ENCODE measurements at places on chromosomes 16 and 17.
A peak's percentile ranks its signal among the peaks of the same experiment; 100 is the strongest.

- ATAC-seq = no peak
These were observed 263.9 kb upstream of the TBX2 start for GRCh38 chr17:61135782-61136181.

- ATAC-seq = no peak
These were observed 117.7 kb downstream of the CHD9 start for GRCh38 chr16:53172517-53172916.

GRCh38 chr16:73145166-73145880 is 97.4 kb upstream of the ZFHX3 start:
- ATAC-seq = no peak

- ATAC-seq = no peak
These were observed 1.6 kb downstream of the HSD11B2 start for GRCh38 chr16:67432506-67432890.

- no peak for ATAC-seq
These were observed 25.7 kb upstream of the ENDOV start for GRCh38 chr17:80389011-80389995.

DNA sequence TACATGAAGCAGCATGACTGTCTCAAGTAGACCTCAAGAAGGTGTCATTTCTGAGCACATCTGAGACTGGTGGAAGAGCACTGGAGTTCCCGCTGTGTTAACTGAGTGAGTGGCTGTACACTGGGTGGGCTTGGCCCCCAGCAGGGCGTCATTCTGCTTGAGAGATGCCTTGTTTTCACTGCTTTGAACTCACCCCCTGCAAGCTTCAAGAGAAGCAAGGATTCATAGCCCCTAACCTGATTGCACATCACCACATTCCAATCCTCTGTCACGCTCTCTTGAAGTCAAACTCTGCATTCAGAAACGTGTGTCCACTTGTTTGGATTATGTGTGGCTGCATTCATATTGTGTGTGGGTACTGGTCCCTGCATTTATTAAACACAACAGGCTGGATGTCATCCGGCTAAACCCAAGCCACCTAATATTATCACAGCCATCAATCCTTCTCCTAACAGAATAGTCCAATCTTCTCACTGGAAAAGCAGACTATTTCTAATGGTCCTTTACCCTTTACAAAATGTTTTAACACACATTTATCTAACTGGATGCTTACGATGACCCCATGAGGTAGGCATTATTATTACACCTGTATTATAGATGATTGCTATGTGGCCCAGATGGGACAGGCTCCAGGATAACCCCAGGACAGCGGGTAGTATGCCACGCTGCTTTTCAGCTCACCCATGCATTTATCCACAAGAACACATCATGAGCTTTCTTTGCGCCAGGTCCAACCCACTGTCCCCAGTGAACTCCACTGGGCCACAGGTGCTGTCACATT is 76.3 kb downstream of the USP31 start:
- peak; percentile 23 for ATAC-seq

DNA sequence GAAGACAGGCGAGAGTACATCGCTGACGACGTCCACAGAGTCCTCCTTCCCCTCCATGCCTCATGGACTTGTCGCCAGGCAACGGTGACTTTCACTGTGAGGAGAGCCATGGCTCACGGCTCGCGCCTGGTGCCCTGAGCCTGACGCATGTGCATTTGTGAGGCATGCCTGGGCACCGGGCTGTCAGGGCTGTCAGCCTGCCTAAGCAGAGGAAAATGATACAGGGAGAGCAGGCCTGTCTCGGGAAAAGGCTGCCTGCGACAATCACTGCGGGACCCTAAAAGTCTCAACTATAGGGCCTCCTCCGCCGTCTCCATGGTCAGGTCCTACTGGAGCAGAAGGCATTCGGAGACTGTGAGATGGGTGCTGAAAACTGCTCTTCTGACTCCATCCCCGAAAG is 135.5 kb upstream of the WSB1 start:
- ATAC-seq = no peak

- peak; percentile 26 for ATAC-seq
These were observed 21.9 kb downstream of the ST3GAL2 start for GRCh38 chr16:70416748-70417616.

DNA sequence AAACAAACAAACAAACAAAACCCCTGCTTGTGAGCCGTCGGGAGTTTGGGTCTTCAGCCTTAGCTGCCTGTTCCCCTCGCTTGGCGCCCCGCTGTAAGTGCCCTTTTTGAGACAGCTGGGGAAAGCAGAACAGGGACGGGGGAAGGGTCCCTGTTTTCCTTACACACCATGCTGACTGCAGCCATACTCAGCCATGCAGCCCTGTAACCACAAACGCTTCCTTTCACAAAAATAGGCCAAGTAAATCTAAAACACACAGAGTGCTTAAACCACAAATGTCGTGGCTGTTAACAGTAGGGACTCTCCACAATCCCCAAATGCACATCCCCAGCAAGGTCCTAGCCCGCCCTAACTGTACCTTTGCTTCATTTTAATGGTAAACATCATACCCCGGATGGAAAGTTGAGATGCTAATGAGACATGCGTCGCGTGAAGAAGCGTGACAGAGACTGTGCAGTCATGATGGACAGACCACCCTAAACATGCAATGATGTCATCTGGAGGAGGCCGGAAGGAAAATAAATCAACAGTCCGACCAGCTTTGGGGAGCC is 129.9 kb downstream of the MGAT5B start:
- ATAC-seq = no peak

DNA sequence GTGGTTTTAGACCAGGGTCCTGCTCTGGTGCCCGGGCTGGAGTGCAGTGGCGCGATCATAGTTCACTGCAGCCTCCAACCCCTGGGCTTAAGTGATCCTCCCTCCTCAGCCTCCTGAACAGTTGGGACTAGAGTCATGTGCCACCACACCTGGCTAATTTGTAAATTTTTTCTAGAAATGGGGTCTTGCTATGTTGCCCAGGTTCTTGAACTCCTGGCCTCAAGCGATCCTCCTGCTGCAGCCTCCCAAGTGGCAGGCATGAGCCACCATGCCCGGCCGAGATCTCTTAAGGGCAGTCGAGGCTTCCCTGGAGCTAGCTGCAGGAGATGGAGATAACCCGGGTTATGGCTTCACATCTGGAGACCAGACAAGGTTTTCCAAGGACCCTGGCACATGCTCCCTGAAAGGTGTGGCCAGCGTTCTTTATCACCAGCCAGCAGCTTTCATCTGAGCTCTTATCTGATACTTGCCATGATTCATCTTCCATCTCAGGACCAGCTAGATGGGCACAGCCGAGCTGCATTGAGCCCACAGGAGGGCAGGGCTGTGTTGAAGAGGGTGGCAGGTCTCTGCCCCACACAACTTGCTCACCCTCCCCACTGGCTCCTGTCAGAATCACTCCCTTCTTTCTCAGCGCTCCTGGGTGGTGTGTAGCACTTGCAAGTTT is 28.6 kb downstream of the SCNN1B start:
- no peak for ATAC-seq

DNA sequence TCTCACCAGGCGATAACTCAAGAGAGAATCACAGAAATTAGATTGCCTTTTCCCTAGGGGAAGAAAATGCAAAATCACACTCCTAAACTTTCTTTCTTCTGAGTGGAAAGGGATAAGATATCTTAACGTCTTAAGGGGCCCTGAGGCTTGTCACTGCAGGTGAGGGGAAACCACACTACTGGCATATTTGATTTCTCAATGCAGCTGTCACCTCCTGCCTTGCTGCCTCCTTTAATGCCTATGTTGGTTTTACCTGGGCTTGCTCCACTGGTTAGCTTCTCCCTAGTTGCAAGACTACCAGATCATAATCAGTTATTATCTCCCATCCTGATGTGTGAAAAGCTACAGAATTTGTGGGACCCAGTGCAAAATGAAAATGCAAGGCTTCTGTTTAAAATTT is 4.5 kb upstream of the HERPUD1 start:
- no peak for ATAC-seq

- no peak for ATAC-seq
These were observed 4.0 kb upstream of the FASN start for GRCh38 chr17:82101767-82102679.

DNA sequence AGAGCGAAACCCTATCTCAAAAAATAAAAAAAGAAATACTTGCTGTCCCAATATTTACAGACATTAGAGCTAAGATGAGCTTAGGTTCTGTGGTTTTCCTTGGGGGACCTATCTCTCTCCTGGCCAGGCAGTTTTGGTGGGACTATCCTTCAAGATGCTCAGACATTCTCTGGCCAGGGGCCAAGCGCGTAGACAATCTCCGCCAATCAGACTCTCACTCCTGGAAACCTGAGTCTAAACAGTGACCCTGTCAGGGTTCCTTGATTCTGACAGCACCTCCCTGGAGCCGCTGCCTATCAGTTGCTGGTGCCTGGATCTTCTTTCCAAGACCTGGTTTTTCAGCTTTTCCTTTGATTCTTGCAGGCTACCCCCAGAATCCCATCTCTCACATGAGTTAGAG is 45.6 kb downstream of the EMP2 start:
- ATAC-seq = no peak

DNA sequence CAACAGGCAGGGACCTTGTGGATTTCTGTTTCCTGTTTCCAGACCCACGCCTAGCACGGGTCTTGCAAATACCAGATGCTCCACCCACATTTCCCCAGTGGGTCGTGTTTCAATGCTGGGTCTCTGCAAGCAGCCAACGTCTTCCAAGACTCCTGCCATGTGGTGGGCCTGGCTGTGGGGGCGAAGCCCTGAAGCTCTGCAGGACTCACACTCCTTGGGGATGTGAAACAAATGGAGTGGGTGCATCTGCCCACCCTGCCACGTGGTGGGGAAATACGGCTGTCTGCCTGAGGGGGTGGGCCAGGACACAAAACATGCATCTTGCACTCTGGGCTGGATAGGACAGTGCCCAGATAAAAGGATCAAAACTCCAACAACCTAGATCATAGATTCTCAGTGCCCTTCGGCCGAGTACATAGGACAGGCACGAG is 32.6 kb downstream of the FA2H start:
- ATAC-seq = no peak

GRCh38 chr16:28033870-28034269 is 29.6 kb downstream of the GSG1L start:
- ATAC-seq = no peak

DNA sequence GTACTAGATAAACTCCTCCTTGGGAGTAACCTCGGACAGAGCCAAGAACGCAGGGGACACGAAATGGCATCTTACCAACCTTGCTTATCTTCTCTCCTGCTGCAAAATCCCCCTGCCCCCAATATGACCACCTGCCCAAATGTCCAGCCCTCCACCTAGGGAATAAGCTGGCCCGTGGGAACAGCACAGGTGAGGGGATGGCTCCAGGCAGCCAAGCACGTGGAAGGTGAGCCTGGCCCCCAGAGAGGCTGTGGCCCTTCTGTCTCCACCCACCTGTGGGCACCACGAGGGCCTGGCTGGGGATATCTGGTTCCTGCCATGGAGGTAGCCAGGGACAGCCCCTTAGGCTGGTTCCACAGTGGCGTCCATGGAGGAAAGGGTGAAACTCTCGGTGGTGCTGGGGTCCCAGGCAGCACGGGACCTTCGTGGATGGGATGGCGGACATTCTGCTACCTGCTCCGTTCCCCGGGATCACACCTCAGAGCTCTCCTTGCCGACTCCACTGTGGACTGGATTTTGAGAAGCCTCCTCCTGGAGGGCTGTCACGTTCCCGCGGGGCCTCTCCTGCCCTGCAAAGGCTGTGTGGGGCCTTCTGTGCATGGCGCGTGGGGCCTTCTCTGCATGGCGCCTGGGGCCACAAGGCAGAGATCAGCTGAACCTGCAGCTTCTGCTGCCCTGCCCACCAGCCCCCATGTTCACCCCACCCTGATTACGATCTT is 388.5 kb upstream of the TNRC6C start:
- ATAC-seq = no peak

- peak; percentile 96 for ATAC-seq
These were observed 79.7 kb upstream of the NOL11 start for GRCh38 chr17:67637901-67638641.

GRCh38 chr16:57996406-57997175 is 3.9 kb downstream of the ZNF319 start:
- no peak for ATAC-seq

GRCh38 chr16:72860726-72861562 is 187.0 kb downstream of the ZFHX3 start:
- ATAC-seq = no peak

DNA sequence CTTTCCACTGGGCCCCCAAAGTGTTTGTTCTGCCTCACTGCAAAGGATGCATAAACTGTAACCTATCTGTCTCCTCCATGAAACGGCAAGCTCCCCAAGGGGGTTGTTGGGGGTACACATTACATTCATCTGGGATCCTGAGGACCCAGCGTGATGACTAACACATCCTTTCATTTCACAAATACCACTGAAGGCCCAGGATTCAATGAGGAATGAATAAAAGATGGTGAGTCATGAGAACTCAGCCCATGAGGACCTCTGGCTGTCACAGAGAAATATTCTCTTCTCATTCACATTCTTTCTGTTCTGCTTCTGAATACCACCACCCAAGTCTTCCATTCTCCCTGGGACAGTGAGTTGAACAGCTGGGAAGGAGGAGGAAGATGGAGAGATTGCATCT is 149.8 kb downstream of the RBFOX3 start:
- ATAC-seq = no peak

DNA sequence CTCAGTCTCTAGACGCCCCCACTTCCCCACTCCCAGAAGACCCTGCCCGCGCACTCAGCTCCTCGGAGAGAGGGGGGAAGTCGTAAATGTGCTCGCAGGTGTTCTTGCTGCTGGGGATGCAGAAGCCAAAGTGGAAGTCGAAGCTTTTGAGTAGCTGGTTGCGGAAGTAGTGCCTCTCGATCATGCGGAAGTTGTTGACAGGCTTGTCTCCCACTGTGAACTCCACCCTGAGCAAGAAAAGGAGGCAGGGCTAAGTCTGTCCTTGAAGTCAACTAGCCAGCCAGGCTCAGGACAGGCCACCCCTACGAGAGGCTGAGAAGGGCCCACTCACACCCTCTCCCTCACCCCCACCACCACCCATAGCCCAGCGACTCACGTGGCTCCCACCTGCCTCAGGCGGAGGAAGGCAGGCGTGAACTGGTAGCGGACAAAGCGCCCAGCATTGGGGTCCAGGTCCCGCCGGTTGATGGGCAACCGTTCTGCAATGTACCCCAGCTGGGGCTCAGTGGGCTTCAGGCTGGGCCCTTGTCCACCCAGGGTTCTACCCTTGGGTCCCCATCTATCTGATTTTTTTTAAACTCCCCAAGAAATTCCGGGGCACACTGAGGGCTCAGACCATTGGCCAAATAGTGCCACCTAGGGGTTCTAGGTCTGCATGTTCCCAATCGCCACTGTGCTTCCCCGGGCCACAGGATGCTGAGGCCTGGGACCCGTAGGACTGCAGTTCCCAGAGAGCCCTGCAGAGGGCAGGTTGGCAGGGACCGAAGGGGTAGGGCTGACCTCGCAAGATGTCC is 4.6 kb downstream of the UNC119 start:
- peak; percentile 72 for ATAC-seq

DNA sequence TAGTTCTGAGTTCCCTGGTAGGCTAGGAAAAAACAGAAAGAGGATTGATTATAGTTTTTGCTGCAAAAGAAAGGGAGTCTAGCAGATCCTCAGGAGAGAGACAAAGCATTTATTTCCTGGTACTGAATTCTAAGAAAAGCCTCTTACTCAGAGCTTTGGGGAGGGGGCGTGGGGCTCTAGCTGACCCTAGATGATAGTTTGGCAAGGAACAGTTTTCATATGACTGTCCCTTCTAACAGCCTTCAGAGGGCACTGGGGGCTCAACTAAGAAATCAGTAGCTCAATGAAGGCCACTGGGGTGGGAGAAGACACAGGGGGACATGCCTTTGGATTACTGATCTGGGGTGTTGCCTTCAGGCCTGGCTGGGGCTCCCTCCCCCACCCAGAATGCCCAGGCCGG is 4.0 kb downstream of the CA7 start:
- no peak for ATAC-seq
